Liver (tissue), 10 donors: ENCODE measurements at places on chromosomes 11 and 22. TPM values are rescaled to one million over a fixed set of nuclear protein-coding genes. Genes with fewer than 3 reads are reported as not detected.

DNA sequence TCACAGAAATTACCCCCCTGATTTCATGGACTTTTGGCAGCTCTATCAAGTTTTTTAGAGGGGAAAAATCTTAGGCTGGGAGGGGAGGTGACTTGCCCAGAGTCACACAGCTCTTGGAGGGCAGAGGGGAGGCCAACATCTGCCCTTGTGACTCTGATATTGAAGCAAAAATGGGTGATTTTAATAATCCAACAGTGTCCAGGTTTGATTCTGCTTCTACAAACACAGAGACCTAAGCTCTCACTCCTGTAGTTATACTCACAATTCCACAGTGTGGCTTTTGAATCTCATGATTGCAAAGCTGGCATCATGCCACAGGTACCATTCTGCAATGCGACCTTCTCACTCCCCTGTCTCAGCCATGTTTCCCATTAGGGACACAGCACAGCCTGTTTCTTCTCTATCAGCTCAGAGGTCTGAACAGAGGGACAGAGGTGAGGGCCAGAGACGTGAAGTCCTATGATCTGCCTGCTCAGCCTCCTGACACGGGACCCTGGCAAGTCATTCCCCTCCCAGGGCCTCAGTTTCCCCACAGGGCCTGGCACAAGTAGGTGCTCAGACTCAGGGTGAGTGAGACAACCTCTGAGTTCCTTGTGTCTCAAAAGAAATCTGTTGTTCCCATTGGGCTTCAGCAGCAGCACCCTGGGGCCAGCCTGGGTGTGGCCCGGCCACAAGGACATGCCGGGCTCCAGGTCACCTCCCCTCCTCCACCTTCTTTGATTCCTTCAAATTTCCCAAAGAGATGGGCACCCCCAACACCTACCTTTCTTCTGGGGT lies 766 bp downstream of the APOL2 start:
- no peak for DNase-seq

DNA sequence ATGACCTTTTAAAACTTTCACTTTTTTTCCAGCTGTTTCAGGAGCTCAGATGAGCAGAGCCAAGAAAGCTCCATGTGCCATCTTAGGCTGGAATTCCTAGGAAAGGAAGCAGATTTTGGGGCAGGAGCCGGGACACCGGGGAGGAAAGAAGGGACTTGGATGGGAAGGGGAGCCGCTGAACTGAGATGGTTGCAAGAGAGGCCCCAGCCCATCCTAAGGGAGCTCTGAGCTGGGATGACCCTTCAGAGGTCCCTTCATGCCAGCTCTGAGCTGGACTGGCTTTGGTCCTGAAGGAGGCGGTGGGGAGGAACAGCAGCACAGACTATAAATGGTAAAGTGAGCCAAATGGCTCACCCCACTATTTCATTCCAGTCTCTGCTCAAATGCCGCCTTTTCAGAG lies 55.2 kb upstream of the SLC22A12 start:
- no peak for DNase-seq

DNA sequence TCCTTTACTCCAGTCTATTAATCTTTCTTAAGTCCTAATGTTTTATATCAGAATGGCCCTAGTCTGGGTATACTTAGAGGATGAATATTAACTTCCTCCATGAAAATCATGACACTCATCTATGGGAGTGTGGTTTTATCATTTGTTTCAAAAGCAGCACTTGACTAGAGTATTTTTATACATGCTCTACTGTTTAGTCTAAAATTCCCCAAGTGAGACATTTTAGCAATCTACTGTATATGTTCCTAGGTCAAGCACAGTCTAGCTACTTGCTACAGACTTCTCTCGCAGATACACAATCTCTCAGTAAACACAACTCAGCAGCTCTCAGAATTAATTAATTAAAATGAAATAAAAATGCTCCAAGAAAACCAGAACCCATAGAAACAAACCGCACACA lies 2.9 kb upstream of the HBB start:
- no peak for DNase-seq

DNA sequence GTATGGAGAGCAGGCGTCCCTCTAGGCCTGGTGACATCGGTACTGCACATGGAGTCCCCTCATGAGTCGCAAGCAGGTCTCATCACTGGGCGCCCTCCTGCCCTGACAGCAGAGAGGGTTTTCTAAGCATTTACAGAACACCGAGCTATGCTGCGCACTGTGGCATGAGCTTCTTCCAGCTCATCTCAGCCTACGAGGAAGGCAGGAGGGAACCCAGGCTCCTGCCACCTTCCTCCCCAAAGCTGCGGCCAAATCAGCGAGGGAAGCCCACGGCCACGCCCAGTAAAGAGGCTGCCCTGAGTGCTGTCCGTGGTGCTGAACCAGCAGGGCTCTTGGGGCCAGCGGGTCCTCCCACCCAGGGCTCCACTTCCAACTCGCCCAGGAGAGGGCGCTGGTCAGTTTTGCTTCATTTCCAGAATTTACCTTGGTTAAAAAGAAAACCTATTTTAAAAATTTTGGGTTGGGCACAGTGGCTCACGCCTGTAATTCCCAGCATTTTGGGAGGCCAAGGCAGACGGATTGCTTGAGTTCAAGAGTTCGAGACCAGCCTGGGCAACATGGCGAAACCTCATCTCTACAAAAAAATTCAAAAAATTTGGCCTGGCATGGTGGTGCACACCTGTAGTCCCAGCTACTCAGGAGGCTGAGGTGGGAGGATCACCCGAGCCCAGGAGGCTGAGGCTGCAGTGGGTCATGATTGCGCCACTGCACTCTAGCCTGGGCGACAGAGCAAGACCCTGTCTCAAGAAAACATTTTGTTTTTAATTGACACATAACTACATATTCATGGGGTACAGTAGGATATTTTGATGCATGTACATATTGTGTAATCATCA lies 34.2 kb downstream of the PHF21B start:
- DNase-seq: peak; percentile 76

- no peak for DNase-seq
Measured at GRCh38 chr11:70335511-70335910, 62.8 kb upstream of the CTTN start.

PI4KA gene
- 47.5 TPM for total RNA-seq

DNA sequence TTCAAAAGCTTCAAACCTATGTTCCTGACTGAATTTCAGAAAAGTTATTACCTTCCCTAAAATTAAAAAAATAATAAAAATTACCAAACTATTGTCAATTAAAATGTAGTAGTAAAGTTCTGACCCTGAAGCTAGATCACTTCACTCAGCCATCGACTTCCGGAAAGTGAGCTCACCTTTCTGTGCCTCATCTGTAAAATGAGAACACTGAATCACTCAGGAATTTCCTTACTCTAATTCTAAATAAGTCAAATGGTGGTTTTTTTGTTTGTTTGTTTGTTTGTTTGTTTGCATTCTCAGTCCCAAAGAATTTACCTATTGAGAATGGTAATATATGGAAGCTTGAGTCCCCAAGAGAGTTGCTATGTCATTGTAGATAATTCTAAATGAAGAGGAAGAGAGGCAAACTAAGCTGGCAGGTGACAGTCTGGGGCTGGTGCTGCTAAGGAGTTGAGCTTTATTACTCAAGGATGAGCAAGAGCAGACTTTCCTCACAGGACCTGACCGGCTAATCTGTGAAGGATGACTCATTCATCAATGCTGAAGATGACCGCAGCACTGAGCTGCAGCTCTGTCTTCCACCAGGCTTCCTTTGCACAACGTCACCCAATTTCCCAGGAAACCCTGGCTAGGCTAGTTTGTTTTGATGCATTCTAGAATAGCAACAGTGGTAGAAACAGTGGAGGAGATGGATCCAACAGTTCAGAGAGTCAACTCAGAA lies 248.8 kb downstream of the RAB38 start:
- no peak for DNase-seq

BATF2 gene
- total RNA-seq: 0.51 TPM

DNA sequence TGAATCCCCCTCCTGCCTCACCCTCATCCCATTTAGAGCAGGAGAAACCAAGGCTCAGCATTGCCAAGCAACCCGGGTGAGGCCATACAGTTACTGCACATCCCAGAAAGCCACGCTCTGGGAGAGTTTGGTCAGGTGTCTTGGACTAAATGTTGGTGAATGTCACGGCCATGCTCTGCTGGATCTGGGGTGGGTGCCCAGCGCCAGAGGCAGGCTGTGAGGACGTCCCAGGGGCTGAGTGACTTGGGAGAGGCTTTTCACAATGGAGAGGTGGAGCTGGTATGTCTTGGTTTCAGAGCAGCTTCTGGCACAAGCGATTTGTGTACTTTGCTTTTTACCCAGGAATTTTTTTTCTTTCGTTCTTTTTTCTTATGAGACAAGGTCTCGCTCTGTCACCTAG lies 6.6 kb downstream of the SERHL2 start:
- no peak for DNase-seq

- DNase-seq: peak; percentile 60
Measured at GRCh38 chr11:67640021-67640757, 626 bp upstream of the TBX10 start.

- no peak for DNase-seq
Measured at GRCh38 chr11:121478895-121479697, 26.3 kb upstream of the SORL1-AS1 start.

TOMM22 gene
- 20.8 TPM for total RNA-seq

DNA sequence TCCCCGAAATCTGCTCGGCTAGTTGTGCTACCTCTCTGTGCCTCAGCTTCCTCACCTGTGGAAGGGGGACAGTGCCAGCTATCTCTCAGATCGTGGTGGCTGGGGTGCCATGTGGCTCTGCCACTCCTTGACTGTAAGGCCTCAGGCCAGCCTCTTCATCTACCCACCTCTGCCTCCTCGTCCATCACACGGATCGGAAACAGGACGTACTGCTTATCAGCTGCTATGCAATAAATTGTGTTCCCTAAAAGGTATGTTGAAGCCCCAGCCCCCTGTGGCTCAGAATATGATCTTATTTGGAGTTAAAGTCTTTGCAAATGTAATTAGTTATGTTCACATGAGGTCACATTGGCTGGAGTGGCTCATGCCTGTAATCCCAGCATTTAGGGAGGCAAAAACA lies 7.8 kb downstream of the PPM1F start:
- DNase-seq: no peak

OR8D4 gene
- 0.14 TPM for total RNA-seq

DNA sequence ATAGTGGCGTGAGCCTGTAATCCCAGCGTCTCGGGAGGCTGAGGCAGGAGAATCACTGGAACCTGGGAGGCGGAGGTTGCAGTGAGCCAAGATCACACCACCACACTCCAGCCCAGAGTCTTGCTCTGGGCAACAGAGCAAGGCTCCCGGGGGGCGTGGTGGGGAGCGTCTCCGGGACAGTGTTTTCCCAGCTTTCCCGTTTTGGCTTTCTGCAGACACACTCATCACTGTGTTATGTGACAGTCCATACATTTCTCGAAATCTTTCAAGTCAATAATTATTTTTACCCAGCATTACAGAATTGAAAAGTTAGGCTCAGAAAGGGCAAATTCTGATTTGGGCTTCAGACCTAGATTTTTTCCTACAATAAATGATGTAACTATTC lies 31.7 kb downstream of the NEAT1 start:
- DNase-seq: no peak

DNA sequence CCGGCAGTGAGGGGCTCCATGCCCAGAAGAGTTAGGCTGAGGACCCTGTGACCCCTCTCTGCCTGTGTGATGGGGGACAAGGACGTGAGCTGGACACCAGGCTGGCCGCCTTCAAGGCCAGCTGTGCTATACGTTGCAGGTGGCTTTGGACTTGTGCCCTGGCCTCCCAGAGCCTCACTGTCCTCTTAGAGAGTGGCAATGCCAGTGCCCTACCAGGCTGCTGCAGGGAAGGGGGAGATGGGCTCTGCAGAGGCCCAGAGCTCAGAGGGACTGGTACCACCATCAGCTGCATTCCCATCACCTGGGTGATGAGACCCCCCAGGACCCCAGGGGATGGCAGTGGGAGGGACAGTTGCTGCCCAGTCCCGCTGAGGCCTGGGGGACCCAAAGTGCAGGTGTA lies 90.4 kb upstream of the SHISAL1 start:
- DNase-seq: no peak

DNA sequence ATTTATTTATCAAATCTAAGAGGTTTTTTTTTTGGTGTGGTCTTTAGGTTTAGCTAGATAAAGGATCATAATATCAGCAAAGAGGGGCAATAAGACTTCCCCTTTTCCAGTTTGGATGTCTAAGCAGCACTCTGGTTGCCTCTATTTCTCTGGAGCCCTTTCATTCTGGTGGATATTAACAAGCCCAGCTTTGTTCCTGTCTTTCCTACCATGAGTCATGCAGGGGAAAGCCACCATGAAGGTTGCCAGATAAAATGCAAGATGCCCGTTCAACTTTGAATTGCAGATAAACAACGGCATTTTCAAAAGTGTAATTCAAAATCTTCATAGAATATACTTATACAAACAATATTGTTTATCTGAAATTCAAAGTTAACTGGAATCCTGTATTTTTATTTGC lies 143.6 kb downstream of the ADAMTS15 start:
- no peak for DNase-seq

GRCh38 chr11:75152651-75153427 lies 1.9 kb downstream of the SLCO2B1 start:
- no peak for DNase-seq

DNA sequence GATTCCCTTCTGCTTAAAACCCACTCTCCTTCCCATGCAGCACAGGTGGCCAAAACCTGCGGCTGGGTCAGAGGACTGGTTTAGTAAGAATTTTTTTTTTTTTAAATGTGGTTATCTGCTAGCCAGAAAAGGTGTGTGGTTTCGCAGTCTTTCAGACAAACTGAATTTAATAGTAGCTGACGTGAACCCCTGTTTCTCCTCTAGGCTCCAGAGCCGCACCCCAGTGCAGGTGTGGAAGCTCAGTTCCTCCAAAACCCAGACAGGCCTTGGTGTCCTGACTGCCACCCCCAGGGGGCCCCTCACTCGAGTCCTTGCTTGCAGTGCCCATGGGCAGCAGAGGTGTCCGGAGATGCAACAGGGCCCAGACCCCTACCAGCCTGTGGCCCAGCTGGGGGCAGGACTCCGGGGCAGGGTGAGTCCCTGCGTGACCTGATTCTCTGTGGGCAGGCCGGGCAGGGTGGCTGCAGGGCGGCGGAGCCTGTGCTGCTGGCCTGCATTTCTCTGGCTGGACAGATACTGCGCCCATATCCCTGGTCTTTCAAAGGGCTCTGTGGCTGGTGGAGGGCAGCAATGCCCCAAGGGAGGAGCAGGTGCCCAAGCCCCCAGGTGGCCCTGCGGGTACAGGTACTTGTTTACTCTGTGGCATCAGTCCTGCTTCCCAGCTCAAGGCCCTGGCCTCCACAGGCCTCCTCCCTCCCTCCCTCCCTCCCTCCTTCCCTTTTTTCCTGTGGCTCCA lies 15.2 kb downstream of the KCNQ1 start:
- DNase-seq: no peak

ISX gene
- 2.7 TPM for total RNA-seq

DNA sequence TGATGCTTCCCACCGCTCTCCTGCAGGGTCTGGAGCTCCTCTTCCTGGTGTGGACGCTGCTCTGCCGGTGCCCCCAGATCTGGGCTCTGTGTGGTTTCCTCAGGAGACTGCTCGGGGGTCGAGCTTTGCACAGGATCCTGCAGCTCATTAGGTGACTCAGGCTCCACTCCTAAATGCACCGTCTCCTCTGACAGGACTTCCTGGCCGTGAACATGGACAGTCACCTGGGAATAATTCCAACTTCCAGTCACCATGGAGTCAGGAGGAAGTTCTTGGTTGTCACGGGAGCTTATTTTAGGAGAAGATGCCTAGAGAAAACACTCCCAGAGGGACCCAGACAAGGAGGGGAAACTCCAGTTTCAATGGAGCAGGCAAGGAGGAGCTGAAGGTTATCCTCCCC lies 11.9 kb downstream of the ZNF202 start:
- no peak for DNase-seq

GRCh38 chr11:46906609-46907041 lies 11.7 kb downstream of the LRP4 start:
- no peak for DNase-seq

MAJIN gene
- total RNA-seq: not detected

SCO2 gene
- total RNA-seq: 1.7 TPM

- peak; percentile 92 for DNase-seq
Measured at GRCh38 chr11:70397983-70398833, at the start of gene CTTN. TSS of gene CTTN (plus strand) at chr11:70398529. CDS start at chr11:70407298, 8,769 bp downstream.

ZW10 gene
- total RNA-seq: 11.7 TPM

MOV10L1 gene
- 0.17 TPM for total RNA-seq

CTTN gene
- 136 TPM for total RNA-seq
